ENCODE measurements at places on chromosomes 13 and 19.

- peak; percentile 51 for DNase-seq
These were observed 477 bp downstream of the CUL4A start for GRCh38 chr13:113209759-113210421.

- DNase-seq = no peak
These were observed 794.3 kb downstream of the LIG4 start for GRCh38 chr13:107421028-107421427.

- DNase-seq = no peak
These were observed 216.3 kb downstream of the SLITRK6 start for GRCh38 chr13:85582890-85583289.

DNA sequence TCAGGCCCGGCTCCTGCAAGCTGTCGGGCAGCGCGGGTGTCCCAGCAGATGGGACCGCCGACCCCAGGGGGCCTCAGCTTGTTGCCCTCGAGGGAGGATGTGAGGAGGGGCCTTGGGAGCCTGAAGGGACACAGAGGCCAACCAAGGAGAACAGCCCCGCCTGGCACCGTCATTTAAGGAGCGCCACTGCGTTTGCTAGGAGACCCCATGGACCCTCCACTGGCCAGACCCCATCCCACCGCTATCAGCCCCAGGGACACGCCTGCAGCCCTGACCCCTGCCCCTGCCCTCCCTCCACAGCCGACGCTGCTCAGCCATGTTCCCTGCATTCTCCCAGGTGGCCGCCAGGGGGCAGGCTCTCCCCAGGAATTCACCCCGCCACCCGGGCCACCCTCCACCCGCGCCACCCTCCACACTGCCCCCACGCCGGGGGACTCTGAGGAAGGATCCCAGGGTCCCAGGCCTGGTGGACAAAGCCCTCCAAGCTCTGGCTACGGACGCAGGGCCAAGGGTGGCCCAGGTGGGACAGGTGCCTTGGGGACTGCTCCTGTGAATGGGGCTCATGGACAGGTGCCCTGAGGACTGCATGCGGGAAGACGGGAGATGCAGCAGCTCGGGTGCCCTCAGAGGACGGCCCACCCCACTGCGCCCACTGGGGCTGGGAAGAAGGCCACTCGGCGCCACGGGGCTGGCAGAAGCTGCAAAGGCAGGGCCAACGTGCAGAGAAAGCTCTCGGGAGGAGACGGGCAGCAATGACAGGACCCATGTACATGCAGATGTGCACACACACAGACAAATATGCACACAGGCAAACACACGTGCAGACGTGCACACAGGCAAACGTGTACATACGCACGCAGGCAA is 34.4 kb downstream of the PIP5K1C start:
- DNase-seq = peak; percentile 53

DNA sequence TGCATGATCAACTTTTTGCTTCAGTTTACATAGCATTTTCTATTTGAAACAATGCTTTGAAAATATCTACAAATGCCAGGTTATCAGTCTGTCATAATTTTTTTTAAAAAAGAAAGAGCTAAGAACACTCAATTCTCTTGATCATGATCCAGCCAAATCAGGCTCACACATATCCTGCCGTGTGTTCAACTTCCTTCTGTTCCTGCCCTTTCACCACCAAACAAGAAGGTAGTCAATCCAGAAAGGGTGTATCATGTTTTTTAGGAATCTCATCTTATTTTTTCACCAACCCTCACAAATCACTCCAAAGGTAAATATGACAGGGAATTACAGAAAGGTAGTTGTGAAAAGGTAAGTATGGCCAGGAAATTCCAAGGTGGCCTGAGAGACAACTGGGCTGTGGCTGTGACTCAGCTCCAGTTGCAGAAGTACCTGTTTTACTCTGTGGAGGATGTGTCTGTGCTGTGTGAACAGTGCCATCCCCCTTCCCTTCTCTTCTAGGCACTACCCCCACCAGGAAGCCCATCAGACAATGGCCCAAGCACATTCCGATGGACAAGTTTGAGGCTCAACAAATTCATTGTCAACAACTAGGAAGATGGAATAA is 138.8 kb upstream of the GJB6 start:
- no peak for DNase-seq

DNA sequence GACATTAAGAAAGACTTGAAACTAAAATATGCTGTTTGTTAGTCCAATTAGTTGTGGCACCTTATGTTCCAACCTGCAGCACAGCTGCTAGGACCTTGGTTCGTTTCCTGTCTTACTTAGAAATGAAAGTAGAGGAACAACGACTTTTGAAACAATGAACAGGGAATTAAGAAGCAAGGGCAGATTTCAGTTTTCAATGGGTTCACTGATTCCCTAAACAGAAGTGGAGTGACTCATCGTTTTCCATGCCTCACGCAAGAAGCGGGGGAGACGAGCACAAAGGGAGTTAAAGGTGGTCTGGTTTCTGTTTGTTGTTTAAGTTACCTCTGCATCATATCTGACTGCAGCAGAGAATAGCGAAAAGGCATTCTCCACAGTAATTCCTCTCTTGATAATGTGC is 44.8 kb downstream of the PHF11 start:
- DNase-seq = peak; percentile 57

DNA sequence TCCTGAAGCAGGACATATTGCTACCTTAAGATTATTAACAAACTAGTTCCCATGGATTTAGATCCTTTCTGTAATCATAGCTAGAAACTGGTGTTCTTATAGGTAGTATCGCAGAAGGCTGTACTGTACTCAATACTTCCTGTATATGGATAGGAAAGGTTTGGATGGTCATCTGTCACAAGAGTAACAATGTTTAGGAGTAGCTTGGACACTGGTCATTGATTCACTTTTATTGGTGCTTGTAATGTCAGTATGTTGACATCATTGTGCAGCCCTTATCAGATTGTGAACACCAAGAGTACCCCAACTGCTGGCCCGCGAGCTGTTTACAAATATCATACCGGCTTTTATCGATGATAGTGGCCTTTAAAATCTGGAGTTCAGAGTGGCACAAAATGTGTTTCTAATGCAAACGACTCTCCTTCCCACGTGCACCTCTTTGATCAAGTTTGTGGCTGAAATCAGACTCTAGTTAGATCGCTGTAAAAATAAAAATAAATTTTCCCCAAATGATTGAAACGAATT is 605 bp upstream of the CDK8 start:
- DNase-seq = no peak

GRCh38 chr13:29805994-29806979 is 44.1 kb downstream of the UBL3 start:
- DNase-seq = no peak

DNA sequence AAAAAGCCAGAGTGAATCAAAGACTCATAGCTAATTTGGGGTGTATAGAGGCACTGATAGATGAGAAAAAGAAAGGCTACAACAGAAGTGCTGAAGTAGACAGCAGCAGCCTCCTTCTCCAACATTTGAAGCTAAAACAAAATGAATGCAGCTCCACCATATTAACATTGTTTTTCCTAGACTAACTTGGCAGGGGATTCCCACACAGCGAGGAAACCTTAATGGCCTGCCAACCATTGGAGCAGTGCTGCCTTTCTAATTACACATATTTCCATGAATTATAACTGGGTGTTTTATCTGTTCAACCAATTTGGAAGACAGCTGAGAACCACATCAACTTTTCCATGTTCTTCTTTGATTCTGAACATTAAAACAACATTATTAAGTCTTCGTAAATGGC is 478.6 kb downstream of the LIG4 start:
- no peak for DNase-seq

GRCh38 chr13:41179593-41180250 is 14.6 kb downstream of the KBTBD7 start:
- DNase-seq = no peak
